GM04503 (cell line): ENCODE measurements at places on chromosomes 4 and X.

GRCh38 chr4:182144626-182145333 is 98.4 kb upstream of the TENM3 start:
- DNase-seq: no peak

- DNase-seq: no peak
These were observed 10.6 kb upstream of the AMOT start for GRCh38 chrX:112851161-112851779.

DNA sequence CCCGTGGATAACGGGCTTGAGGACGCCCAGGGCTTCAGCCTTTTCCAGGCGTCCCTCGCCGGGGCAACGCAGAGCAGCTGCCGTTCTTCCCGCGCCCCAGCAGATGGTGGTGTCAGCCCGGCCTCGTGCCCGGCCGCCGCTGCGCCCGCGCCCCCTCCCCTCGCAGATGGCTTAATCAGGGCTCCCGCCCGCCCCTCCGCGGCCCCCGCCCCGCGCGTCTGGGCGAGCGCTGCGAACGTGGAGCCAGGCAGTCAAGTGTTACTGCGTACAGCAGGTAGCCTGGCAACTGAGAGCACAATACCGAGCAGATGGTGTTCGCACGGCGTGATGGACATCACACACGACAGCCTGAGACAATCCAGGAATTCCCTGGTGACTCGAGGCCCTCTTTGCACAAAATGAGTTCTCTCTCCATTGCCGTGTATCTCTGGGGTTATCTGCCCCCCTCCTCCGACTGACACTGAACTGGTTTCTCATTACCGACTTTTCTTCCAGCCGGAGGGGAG is 69.3 kb downstream of the MGST2 start:
- DNase-seq: peak; percentile 30

DNA sequence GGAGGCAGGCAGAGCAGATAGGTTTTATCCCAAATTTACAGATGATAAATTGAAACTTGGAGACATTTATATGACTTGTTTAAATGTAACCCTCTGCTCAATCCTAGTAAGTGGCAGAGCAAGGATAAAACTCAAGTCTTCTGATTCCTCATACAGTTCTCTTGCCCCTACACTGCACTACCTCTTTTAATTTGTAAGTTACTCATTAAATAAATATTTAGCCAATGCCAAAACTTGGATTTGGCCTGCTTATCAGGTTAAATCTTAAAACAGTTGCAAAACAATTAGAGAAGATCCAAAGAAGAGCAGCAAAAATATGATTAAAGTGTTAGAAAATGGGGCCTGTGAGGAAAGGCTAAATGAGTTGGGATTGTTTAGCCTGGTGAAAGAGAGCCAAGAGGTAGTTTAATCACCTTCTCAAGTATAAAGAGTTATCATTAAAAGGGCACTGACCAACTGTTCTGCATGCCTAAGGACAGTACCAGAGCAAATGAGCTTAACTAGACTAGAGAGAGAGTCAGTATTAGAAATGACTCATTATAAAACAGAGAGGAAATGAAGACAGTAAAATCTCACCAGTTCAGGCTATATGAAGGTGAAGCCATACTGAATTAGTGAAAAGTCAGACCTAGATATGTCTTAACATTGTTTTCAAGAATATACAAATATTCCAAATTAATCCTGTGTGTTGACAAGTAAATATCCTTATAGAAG is 146.3 kb downstream of the GRIA3 start:
- DNase-seq: no peak

GRCh38 chr4:139312552-139313332 is 10.5 kb upstream of the NDUFC1 start:
- DNase-seq: no peak

DNA sequence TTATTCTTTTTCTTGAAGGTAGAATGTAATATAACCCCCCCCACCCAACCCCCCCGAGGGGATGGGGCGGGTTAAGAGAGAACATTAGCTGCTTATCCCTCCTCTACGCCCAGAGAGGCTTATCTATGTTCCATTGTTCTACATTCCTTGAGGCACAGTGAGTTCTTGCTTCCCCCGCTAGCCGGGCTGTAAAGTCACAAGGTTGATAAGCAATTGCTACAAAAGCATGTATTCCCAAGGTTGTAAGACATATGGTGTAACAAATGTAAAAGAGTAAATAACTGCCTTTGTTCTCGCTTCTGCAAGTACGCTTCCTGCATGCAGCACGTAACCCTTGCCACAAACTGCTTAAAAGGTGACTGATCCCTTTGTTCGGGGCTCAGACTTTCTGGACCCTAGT is 8.2 kb downstream of the DCAF8L2 start:
- no peak for DNase-seq

- DNase-seq: no peak
These were observed 72.0 kb upstream of the MTNR1A start for GRCh38 chr4:186627226-186627865.

- no peak for DNase-seq
These were observed 41.3 kb upstream of the CRMP1 start for GRCh38 chr4:5933996-5934831.

GRCh38 chr4:69832326-69833030 is 27.5 kb downstream of the SULT1E1 start:
- DNase-seq: no peak

GRCh38 chrX:82648062-82648461 is 860.0 kb upstream of the POU3F4 start:
- DNase-seq: no peak

- DNase-seq: no peak
These were observed 132.7 kb downstream of the BTC start for GRCh38 chr4:74661427-74662201.

- DNase-seq: peak; percentile 70
These were observed 101.4 kb upstream of the PDE5A start for GRCh38 chr4:119729835-119730670.

GRCh38 chrX:141936080-141936479 is 32.4 kb downstream of the MAGEC1 start:
- DNase-seq: no peak

GRCh38 chr4:76232681-76233080 is 18.8 kb upstream of the FAM47E start:
- DNase-seq: no peak

- DNase-seq: no peak
These were observed 156.9 kb downstream of the SLIT2 start for GRCh38 chr4:20408611-20409010.

- DNase-seq: no peak
These were observed 45.5 kb downstream of the SRPX start for GRCh38 chrX:38175139-38175538.

DNA sequence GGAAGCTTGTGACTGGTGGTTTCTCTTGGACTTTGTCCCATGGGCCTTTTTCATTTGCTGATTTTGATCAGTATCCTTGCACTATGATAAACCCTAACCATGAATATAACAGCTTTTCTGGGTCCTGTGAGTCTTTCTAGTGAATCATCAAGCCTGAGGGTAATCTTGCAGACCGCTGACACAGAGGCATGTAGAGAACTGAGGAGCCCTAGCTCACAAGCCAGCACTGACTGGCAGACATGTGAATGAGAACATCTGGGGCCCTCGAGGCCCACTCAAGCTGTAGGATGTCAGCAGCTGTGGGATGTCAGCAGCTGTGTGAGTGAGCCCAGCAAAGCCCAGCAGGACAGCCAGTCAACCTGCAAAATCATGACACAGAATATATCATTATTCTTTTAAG is 36.7 kb downstream of the HMGB3 start:
- DNase-seq: peak; percentile 8

- DNase-seq: no peak
These were observed 1497.3 kb downstream of the STIM2 start for GRCh38 chr4:28357990-28358389.

- no peak for DNase-seq
These were observed at the start of gene TRIM61 for GRCh38 chr4:164977243-164978164. Gene TRIM61 (minus strand): TSS chr4:164977657. CDS start chr4:164970002, 7,655 bp downstream.

GRCh38 chrX:108914791-108915190 is 178.4 kb upstream of the IRS4 start:
- no peak for DNase-seq

DNA sequence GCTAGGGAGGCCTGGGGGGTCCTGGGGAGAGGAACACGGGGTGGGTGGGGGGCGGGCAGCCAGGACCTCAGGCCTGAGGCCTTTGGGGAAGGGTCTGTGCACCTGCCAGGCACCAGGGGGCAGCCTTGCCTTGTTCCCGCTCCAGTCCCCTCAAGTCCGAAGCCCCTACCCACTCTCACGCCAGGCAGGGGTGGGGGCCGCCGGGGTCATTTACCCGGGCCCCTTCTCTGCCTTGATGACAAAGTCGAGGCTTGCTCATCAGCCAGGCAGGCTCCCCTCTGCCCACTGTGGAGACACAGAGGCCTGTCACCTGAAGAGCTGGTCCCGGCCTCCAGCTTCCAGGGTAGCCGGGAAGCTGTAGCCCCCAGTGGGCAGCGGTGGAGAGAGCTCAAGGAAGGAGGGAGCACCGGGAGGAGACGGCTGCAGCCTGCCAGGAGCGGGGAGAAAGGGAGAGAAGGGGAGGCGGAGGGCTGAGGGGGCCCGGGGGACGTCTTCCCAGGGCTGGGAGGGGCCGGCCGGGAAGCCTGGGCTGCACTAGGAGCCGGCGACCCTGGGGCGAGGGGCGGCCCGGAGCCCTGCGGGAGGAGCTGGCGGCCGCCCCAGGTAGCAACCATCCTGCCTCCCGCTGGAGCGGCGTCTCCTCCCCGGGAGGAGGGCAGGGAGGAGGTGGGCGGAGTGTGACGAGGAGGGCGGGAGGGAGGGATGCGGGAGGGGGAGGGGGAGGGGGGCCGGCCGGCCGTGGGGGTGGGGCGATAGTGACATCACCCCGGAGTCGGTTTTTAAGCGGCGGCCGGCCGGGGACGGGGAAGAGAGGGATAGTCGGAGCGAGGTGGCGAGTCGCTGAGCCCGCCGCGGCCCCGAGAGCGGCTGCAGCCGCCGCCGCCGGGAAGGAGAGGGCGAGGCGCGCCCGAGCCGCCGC is at the start of gene SLC6A8:
Gene SLC6A8 (plus strand): TSS at position 806 of the 919 bp plus-strand sequence. CDS start 649 bp downstream, outside the sequence.
- DNase-seq: no peak

DNA sequence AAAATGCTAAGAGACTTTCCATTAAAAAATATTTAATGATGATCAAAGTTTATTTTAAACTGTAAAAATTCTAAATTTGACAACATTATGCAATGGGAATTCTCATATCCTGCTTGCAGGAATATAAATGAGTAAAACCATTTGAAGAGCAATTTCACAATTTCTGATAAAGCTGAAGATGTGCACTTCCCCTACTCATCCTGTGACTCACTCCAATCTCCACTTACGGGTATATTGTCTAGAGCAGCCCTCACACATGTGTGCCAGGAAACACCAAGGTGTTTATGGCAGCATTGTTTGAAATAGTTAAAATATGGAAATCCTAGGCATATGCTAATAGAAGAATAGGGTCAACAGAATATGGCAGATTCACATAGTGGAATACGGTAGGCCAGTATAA is 158.4 kb downstream of the PDHA2 start:
- no peak for DNase-seq

- no peak for DNase-seq
These were observed 742.3 kb upstream of the POU3F4 start for GRCh38 chrX:82765811-82766210.

- no peak for DNase-seq
These were observed 807 bp downstream of the HMX1 start for GRCh38 chr4:8870647-8871416.

DNA sequence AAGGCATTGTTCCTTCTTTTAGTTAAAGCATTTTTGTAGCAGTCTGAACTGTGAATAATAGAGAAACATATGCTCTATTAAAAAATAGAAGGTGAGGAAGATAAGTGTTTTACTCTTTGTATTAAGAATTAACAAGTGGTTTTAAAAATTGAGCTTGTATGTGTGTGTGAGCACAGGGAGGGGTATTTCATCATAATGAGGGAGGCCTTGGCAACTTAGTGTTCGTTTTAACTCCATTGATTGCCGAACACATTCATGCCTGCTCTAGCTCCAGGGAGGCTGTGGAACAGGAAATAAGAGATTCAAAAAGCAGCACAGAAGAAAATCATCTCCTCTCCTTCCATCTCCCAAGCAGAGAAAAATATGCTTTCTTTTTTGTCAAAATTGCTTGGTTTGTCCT is 14.8 kb downstream of the SHROOM3 start:
- no peak for DNase-seq

DNA sequence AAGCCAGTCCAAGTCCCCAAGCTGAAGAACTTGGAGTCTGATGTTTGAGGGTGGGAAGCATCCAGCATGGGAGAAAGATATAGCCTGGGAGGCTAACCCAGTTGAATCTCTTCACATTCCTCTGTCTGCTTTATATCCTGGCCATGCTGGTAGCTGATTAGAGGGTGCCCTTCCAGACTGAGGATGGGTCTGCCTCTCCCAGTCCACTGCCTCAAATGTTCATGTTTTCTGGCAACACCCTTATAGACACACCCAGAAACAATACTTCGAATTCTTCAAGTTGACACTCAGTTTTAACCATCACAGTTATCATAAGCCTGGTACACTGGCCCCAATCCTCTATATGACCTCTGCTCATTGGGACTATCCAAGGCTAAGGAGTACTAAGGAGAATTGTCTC is 124.1 kb upstream of the WDR1 start:
- no peak for DNase-seq

GRCh38 chrX:48043056-48043455 is 28.4 kb downstream of the ZNF630 start:
- DNase-seq: no peak

GRCh38 chr4:147096667-147097604 is 151.3 kb upstream of the TTC29 start:
- no peak for DNase-seq

GRCh38 chr4:151198748-151199147 is 78.2 kb upstream of the PRSS48 start:
- DNase-seq: no peak

DNA sequence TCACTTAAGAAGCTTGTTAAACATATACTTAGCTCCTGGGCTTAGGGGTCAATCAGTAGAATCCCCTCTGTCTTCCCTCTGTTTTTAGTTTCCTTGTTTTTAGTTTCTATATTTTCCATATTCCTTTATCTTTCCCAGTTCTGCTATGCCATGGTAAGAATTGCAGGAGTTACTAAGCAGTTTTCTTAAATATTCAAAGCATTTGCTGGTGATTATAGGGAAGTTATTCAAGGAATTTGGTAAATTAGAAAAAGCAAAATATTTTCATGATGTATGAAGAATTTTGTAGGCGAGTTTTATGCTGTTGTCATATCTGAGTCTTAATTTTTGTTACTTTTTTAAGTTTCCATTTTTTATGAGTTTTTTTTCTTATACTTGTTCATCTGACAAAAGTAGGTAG is 91.6 kb upstream of the NUDT6 start:
- no peak for DNase-seq

DNA sequence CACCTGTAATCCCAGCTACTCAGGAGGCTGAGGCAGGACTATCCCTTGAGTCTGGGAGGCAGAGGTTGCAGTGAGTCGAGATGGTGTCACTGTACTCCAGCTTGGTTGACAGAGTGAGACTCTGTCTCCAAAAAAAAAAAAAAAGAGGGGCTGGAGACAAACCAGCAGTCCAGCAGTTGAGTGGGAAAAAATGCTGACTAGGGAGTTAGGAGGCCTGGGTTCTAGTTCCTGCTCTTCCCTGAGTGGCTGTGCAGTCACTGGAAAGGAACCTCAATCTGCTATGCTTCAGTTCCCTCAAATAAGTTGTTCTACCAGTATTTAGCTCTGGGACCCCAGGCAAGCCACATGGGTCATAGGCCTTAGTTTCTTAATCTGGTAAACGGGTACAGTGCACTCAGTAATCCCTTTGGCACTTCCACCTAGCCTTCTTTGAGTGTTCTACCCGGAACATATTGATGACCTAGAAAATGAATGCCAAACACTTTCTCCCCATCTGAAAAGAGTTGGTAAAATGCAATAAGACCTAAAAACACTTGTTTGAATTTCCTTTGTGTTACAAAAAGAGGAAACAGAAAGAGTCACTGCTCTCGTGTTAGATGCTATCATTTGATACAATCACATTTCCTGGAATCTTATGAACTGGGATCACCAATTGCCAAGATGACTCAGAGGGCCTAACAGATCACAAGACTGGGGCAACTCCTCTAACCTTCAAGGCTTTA is 99.3 kb upstream of the EGFL6 start:
- peak; percentile 71 for DNase-seq
